Umbilical cord (tissue), 2 donors: ENCODE measurements at places on chromosomes 4 and X.

GRCh38 chr4:20395160-20395773 lies 143.6 kb downstream of the SLIT2 start:
- no peak for DNase-seq

DNA sequence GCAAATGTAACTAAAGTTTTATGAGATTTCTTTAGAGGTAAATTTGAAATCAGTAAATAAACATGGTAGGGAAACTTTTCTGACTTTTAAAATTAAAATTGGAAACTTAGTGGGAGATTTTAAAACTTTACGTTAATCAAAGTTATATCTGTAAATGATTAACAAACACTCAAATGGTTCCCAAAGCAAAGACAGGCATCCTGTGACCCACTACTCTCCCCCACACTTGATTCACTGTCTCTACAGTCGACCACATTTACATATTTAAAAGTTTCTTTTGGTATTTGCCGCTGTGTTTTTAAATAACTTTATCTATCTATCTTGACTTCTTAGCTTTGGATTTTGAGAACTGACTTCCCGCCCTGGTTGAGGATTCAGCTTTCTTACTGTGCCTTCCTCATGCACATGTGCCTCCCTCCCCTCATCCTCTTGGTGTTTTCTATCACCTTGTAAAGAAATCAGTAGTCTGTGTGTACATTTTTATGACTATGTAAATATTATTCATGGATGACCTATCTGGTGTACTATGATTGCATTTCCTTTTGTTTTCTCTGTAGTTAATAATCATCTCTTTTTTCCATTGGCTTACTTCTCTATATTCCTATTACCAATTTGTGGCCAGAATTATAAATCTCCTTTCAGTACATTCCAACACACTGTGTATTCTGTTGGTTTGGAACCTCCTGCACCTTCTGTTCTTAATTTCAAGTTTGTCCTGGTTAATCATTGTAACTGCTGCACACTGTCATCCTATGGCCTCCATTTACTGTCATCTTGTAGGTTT lies 72.6 kb downstream of the WWC2 start:
- DNase-seq, result no peak

DNA sequence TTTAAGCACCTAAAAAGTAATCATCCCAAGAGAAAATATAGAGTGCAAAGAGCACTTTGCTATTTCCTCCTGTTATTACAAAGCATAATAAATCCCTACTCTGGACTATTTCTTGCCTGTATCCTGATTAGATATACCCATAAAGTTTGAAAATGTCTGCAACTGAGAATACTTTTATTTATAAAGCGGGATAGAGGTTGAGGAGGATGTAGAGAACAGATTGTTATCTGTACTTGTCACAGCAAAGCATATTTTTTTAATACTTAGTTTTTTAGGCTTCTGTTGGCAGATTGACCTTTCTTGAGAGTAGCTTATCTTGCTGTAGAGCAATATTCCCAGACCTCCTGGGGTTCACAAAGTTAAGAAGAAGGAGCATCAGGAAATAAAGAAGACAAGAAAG lies 396.1 kb downstream of the KCNIP4 start:
- peak; percentile 60 for DNase-seq

GRCh38 chr4:75924309-75924827 lies 16.4 kb downstream of the NAAA start:
- DNase-seq, result no peak

GRCh38 chr4:100257567-100257966 lies 67.3 kb upstream of the DDIT4L start:
- no peak for DNase-seq

GRCh38 chr4:69032847-69033638 lies 63.2 kb upstream of the UGT2B7 start:
- DNase-seq, result no peak

GRCh38 chr4:110826656-110827055 lies 203.8 kb upstream of the PITX2 start:
- no peak for DNase-seq
